Hematopoietic multipotent progenitor cell treated with erythropoietin and hydrocortisone succinate and interleukin-3 and kit ligand, for 4 days (in vitro differentiated cells): ENCODE measurements at places on chromosomes 6 and 20.
A peak's percentile ranks its signal among the peaks of the same experiment; 100 is the strongest.

DNA sequence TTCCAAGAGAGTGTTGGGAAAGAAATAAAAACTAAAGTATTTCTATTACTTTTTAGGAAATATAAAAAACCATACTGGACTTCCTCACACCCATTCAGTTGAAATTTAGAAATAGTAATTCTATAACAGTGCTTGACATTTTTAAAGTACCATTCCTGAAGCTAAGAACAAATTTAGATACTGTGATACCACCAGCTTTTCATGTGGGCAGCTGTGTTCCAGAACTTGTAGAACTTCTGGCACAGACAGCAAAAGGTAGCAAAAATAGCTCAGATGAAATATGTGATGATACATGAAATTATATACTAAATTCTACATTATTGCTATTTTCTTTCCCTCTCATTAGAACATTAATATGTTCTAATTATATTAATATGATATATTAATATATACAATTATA is 346.5 kb downstream of the SYNE1 start:
- DNase-seq, result no peak

GRCh38 chr6:75209184-75209723 is 3.4 kb upstream of the COL12A1 start:
- no peak for DNase-seq

DNA sequence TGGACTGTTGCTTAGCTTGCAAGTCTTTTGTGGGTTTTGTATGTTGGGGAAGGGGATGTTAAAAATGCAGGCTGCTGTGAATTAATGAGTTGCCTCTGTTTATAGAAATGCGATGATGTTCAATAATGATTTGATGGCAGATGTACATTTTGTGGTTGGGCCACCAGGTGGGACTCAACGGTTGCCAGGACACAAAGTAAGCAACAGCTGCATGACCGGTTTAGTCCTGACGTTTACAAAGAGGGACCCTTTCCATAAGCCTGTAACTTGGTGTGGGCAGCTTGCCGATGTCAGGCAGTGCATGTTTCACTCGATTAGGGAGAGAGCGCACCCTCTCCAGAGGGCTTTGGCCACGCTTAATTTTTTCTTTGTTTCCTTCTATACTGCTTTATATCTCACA is 1.3 kb downstream of the BTBD3 start:
- peak; percentile 32 for DNase-seq

DNA sequence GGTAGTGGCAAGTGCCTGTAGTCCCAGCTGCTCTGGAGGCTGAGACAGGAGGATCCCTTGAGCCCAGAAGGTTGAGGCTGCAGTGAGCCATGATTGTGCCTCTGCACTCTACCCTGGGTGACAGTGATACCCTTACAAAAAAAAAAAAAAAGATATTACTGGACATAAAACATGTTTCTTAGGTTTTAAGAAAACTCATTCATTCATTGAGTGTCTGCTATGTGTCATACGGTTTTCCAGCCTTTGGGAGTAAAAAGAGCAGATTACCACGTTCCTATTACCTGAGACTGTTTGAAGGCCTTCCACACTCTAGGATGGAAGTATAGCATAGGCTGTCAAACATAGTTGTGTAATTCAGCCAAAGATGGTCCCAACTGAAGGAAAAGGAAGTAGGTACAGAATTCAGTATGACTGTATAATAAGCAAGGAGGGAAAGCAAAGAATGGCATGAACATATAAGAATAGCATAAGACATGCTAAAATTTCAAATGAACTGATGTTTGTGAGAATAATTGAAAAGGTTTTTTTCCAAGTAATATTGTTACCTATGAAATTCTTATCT is 22.0 kb downstream of the STXBP5 start:
- no peak for DNase-seq

DNA sequence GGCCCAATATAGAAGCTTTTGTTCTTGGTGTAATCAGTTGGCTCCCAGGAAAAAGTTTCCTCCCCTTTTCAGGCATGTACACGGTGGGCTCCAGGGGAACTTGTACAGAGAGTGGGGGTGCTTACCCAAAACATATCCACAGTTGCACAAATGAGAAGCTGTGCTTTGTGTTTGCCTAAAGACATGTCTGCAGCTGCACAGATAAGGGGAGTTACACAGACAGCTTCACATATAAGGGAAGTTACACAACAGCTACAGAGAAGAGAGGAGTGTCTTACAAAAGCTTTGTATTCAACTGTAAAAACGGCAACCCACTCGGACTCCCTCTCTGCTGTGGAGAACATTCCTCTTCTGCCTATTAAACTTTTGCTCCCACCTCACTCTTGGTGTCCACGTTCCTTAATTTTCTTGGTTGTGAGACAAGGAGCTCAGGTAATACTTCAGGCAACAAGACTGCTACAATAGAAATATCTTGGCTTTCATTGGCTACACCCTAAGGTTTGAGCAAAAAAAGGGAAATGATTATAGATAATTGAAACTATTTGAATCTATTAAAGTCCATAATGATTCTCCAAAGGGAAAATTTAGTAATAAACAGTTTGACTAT is 7.4 kb upstream of the PNRC1 start:
- peak; percentile 97 for DNase-seq

DNA sequence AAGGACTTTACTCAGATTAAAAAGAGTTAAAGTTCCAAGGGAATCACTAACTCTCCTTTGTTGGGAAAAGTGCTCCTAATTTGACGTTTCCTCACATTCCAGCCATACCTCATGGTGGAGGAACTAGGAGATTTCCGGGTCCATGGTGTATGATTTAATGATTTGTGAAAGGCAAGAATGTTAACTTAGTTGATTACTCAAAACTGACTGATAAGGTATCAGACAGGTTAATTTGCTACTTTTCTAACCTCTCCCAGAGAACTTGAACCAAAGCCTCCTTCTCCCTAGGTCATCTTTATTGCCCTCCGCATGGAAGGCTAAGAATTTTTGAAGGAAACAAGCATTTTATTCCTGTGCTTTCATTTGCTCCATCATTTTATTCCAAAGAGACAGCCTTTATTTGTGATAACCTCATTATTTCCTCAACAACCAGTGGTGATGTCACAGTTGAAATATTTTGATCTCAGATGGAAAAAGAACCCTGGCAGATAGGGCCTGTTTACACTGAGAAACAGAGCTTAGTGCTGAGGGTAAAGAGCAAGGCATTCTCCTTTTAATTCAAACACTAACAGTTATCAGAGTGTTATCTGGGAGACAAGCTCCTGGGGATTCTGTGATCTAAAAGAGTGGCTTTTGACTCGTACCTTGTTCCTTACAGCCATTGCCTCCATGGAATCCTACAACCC is 57.4 kb upstream of the BMP2 start:
- DNase-seq, result no peak

DNA sequence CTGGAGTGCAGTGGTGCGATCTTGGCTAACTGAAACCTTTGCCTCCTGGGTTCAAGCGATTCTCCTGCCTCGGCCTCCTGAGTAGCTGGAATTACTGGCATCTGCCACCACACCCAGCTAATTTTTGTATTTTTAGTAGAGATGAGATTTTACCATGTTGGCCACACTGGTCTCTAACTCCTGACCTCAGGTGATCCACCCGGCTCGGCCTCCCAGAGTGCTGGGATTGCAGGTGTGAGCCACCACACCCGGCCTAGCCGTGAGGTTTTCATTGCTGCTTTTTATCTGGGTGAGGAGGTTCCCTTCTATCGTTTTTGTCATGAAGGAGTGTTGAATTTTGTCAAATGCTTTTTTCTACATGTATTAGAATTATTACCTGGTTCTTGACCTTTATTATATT is 23.9 kb downstream of the SRC start:
- no peak for DNase-seq

- DNase-seq, result peak; percentile 91
Measured at GRCh38 chr6:79868098-79868722, 79.1 kb downstream of the ELOVL4 start.

DNA sequence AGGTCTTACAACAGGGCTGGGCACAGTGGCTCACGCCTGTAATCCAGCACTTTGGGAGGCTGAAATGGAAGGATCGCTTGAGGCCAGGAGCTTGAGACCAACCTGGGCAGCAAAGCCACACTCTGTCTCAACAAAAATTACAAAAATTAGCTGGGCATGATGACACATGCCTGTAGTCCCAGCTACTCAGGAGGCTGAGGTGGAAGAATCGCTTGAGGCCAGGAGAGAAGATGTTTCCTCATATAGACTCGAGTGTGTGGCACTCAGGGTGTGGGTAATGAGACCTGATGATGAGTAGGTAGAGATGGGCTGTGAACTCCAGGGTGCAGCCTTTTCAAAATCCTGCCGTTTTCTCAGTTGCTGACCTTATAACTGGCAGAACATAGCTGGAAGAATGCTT is 125.3 kb upstream of the FOXO3 start:
- no peak for DNase-seq

GRCh38 chr6:2944405-2945152 is 26.8 kb downstream of the SERPINB6 start:
- peak; percentile 69 for DNase-seq

DNA sequence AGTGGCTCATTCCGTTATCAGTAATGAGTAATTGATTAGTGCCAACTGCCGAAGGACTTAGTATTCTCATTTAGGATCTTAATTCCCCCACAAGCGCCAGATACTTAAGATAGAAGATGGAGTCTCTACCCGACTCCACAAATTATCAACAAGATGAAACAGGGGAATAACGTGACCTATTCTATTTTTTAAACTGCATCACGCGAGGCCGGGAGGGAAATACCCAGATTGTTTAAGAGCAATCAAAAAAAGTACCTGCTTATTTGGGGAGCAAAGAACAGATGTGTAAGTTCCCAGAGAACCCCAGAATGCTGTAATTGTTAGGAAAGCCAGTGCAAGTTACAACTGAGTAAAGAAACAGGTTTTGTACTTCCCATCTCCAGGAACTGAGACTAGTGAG is 1.1 kb upstream of the MAP3K5 start:
- DNase-seq, result no peak

- DNase-seq, result peak; percentile 61
Measured at GRCh38 chr6:37636116-37636515, 61.6 kb downstream of the MDGA1 start.

GRCh38 chr20:12177657-12178293 is 260.1 kb downstream of the BTBD3 start:
- no peak for DNase-seq

- DNase-seq, result no peak
Measured at GRCh38 chr20:59376109-59376841, 75.9 kb downstream of the EDN3 start.

- DNase-seq, result no peak
Measured at GRCh38 chr6:166026586-166027126, 141.0 kb downstream of the TBXT start.

DNA sequence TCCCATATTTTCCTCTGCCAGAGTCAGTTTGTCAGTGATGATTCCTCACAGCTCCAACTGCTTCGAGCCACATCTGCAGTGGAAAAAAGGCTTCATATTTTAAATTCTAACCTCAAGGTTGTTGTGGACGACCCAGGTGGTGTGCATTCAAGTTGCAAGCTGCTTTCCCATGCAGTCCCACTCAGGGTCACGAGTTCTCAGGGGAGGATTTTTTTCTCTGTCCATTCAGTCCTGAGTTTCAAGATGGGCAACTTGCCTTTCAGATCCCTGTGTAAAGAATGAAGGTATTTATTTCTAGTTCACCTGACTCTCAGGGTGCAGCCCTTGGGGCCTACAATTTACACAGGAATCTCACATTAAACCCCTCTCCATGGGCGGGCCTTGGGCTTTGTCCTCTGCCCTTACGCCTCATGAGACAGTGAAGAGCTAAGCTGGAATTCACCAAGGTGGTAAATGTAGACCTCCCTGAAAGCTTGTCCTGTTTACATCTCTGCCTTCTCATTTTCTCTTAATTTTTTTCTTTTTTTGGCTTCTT is 65.9 kb downstream of the TPD52L1 start:
- no peak for DNase-seq

DNA sequence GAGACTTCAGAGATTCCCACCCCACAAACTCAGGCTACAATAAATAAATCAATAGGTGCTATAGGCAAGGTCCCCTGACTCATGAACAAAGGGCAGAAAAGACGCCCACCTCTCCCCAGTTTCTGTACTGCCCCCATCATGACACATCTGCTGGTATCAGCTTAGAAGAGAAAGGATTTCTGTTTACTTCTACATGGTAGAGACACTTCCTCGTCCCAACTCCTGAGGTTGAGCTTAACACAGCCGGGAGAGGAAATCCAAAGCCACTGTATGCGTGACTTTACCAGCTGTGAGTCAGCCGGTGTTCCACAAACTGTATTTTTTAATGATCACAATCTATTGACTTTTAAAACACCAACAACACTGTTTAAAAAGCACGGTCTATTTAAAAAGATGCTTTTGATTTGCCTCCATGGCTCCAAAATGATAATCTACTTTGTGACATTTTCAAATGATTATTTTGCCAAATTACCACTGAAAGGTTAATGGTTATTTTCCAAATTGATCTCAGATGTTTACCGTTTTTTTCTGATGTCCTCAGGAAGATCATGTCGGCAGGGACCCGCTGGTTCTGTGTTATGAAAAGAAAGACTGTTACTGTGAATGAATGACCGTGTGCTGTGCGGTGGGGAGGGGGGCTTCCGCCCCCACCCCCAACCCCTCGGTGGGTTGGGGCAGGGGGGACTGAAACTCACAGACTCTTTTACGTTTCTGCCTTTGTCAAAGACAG is 72.5 kb downstream of the ATP9A start:
- DNase-seq, result peak; percentile 64

GRCh38 chr6:35376281-35376680 is 33.9 kb downstream of the PPARD start:
- DNase-seq, result no peak

- DNase-seq, result no peak
Measured at GRCh38 chr20:22348010-22348409, 236.4 kb downstream of the FOXA2 start.

- no peak for DNase-seq
Measured at GRCh38 chr6:14306151-14306906, 188.8 kb downstream of the CD83 start.

- DNase-seq, result peak; percentile 79
Measured at GRCh38 chr6:111482188-111482958, 645 bp downstream of the REV3L start.

DNA sequence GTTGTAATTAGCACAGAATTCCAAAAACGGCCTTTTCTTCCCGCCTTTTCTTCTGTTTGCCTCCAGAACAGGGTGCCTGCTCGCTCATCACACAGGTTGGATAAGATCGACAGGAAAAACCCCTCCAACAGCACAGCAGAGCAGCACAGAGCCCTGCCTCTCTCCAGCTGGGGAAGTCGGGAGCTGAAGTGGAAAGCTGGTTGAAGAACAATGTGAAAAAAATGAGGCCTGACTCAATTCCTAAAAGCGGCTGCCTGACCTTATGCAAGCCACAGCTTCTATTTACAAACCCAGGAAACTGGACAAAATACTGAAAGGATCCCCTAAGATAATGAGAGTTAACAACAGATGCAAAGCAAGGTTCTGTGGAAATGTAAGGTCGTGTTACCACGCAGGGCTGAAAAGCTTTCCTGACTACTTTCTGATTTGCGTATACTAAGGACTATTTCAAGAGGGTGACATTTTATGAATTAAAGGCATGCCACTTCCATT is 116.9 kb downstream of the TTLL2 start:
- no peak for DNase-seq

DNA sequence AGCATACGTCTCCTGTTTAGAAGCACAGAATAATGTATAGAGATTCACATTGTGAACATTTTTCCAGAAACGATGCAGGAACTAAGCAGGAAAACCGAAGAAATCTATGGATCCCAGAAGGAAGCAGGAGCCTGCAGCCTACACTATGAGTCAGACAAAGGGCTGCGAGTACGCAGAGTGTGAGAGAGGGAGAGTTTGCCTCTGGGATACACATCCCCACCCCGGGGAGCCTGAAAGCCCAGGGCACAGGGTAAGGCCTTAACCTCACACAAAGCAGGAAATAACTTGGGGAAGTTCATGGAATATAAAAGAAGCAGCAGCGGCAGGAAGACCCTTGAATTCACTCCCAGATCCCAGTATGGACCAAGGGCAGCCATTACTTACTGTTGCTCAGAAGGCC is 842.1 kb upstream of the MANEA start:
- DNase-seq, result no peak

- no peak for DNase-seq
Measured at GRCh38 chr20:4861961-4862360, 139.3 kb downstream of the SLC23A2 start.
